NCI-H345 (cell line): ENCODE measurements at places on chromosomes 1 and 21.

- no peak for DNase-seq
Observed at GRCh38 chr1:96362623-96363022, 359.0 kb upstream of the PTBP2 start.

DNA sequence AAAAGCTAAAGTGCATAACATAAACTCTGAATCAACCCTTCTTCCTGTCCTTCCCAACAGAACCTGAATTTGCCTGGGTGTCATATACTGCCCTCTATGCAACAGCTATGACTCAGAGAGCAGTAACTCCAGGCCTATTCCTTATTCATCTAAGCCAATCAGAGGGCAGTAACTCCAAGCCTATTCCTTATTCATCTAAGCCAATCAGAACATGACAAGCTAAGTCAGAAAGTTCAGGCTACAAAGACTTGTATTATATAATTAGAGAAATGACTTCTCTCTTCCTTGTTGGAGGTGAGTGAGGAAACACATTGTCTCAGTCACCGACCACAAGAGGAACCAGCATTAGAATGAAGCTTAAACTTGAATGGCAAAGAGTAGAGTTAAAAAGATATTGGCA lies 26.2 kb upstream of the TADA1 start:
- no peak for DNase-seq

GRCh38 chr21:16418226-16418625 lies 688.4 kb downstream of the USP25 start:
- no peak for DNase-seq

- DNase-seq = no peak
Observed at GRCh38 chr21:45575304-45575992, 33.2 kb upstream of the SLC19A1 start.

DNA sequence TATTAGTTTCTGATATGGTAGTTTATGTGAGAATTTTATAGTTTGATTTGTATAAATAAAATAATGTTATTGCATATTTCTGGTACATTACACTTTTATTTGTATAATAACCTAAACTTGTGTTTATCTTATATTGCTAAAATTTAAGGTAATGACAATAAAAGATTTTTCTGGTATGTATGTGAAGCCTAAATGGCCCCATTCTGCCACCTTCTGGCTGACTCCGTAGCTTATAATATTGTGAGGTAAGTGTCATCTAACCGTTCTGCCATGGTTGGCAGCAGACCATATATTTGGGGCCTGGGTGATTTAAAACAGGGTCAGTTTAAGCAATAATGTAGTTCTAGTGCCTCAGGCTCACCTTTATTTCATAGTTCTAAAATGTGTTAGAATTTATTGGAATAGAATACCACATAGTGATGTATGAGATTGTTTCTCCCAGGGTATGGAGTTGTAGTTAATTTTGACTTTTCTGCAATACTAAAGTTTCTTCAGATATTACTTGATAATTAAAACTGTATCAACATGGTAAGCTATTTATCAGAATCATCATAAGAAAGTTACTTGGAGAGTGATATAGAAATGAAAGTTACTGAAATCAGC lies 21.2 kb upstream of the PRKACB start:
- peak; percentile 38 for DNase-seq

GRCh38 chr1:53559854-53560580 lies 100.8 kb downstream of the DMRTB1 start:
- DNase-seq = no peak

- DNase-seq = no peak
Observed at GRCh38 chr1:201298396-201299381, 15.4 kb downstream of the PKP1 start.

- no peak for DNase-seq
Observed at GRCh38 chr1:67166196-67166595, at the start of gene IL23R. Gene IL23R (plus strand): TSS chr1:67166454. CDS start chr1:67168121, 1,667 bp downstream.

DNA sequence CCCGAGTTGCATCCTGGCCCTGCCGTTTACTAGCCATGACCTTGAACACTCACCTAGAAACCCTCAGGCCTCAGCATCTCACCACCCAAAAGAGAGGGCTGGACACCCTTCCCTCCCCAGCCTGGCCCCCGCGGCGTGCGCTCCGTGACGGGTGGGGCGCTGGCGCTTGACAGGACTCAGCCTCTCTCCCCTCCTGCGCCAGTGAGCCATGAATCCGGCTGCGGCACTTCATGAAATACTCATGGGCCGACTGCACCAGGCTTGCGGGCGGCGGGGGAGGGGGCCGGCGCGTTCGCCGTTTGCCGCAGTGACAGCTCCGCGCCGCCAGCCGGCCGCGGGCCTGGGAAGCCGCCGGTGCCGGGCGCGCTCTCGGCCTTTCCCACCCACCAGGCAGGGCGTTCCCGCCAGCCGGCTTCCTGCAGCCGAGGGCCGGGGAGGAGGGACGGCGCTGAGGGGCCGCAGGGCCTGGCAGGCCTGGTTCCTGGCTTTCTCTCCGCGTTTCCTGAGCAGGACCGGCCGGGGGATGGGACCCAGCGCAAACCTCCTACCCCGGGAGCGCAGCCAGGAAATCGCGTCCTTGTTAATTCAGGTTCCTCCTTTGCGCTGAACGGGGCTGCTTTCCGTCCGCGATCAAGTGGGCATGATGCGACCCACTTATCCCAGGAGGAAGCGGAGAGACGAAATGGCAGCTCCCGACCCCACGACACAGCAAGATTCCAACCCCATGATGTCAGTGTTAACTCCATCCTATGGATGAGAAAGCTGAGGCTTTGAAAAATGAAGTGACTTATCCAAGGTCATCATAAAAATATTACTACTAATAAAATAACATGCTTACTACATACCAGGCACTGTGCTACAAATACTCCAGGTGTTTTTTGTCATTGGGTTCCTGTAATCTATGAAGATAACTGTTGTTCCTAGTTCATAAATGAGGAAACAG lies 9.1 kb upstream of the LUZP1 start:
- DNase-seq = peak; percentile 64

GRCh38 chr1:1123581-1124507 lies 8.0 kb upstream of the C1orf159 start:
- DNase-seq = no peak

DNA sequence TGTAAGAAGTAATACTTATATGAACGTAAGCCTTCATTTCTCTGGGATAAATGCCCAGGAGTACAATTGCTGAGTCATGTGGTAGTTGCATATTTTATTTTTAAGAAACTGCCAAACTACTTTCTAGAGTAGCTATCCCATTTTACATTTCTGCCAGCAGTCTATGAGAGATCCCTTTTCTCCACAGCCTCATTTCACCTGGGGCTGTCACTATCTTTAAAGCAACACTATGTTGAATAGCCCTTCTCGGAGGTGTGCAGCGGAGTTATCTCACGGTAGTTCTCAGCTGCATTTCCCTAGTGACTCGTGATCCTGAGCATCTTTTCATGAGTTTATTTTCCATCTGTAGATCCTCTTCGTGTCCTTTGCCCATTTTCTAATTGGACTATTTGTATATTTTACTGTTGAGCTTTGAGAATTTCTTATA lies 93.4 kb downstream of the ADARB1 start:
- no peak for DNase-seq

DNA sequence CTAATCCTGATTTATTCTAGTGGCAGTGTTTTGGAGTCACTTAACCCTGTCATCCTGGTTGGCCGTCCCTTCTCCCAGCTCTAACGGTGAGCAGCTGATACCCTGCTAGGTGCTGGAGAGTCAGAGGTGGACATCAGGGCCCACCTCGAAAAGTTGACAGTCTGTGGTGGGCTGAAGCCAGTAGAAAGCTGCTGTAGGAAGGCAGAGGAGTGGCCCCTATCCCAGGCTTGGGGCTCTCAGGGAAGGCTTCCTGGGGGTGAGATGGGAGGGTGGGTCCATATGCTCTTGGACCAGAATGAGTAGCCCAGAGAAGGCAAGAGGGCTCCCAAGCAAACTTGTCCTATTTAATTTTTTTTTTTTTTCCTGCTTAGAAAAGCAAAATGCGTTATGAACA lies 475 bp upstream of the RPL5 start:
- no peak for DNase-seq

DNA sequence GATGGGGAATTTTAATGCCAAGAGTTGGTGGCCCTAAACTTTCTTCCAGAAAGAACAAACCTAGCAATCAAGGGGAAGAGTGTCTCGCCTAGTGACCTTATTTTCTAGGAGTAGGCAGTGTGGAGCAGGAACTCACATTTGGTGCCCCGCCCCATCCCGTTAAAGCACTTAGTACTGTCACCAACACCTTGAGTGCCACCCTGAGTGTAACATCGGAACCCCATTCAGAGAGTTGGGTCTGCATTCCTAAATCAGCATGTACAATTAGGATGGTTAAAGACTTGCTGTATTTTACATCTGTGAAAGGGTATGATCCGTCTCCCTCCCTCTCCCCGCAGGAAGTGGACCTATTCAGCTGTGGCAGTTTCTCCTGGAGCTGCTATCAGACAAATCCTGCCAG lies 15.5 kb downstream of the ETS2 start:
- DNase-seq = no peak

DNA sequence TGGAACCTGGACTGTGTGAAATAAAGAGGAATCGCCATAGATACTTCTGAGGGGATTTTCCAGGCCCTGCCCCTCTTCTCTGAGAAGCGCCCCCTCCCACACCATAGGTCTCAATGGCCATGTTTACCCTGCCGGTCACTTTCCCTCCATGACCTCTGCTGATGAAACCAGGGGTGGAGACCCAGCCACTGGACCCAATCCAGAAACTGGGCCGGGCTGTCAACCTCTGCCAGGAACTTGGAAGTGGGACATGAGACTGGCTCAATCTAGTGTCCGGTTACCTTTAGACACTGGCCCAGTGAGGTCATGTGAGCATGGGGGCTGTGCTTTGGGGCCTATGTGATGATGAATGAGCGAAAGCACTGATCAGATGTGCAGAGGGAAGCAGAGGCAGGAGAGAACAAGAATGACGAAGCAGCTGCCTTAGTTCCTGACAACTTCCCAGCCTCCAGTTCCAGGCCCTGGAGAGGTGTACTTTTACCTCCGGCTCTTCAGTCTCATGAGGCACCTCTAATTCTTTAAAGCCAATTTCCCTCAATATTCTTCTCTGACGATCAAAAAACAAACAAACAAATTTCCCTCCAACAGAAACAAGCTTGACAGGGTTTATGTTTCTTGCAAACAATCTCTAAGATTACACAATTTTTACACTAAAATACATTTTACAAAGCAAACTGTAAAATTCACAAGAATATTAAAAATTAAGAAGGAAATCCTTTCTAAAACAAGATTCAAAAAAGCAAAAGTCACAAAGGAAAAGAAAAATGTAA lies 4.9 kb downstream of the ASAP3 start:
- DNase-seq = no peak

GRCh38 chr1:6651909-6652308 lies 27.2 kb downstream of the THAP3 start:
- DNase-seq = no peak
